ENCODE measurements at places on chromosomes 7 and 10. TPM values are rescaled to one million over a fixed set of nuclear protein-coding genes. Genes with fewer than 3 reads are reported as not detected.
A peak's percentile ranks its signal among the peaks of the same experiment; 100 is the strongest.

The MYO3A gene
- total RNA-seq = not detected

The CDK6 gene
- 404 TPM for total RNA-seq

The LRGUK gene
- total RNA-seq = 0.50 TPM

The MNX1 gene
- not detected for total RNA-seq

DNA sequence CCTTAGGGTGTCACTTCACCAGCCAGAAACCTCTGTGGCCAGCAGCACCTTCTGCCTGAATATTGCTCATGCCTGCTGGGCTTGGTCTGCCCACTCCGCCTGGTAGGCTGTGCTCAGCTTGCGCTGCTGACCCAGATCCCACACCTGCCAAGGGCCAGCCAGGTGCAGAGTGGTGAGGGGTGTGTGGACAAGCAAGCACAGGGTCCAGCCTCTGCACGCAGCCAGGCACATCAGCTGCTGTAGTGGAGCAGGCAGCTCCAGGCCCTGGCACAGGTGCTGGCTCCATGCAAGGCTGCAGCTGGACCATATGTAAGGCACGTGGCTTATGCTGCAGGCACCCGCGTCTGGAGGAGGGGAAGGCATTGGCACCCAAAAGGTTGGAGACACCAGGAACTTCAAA is 567.4 kb downstream of the INHBA start:
- no peak for DNase-seq

GRCh38 chr7:98879198-98879978 is 1.1 kb downstream of the TRRAP start:
- DNase-seq = peak; percentile 74

DNA sequence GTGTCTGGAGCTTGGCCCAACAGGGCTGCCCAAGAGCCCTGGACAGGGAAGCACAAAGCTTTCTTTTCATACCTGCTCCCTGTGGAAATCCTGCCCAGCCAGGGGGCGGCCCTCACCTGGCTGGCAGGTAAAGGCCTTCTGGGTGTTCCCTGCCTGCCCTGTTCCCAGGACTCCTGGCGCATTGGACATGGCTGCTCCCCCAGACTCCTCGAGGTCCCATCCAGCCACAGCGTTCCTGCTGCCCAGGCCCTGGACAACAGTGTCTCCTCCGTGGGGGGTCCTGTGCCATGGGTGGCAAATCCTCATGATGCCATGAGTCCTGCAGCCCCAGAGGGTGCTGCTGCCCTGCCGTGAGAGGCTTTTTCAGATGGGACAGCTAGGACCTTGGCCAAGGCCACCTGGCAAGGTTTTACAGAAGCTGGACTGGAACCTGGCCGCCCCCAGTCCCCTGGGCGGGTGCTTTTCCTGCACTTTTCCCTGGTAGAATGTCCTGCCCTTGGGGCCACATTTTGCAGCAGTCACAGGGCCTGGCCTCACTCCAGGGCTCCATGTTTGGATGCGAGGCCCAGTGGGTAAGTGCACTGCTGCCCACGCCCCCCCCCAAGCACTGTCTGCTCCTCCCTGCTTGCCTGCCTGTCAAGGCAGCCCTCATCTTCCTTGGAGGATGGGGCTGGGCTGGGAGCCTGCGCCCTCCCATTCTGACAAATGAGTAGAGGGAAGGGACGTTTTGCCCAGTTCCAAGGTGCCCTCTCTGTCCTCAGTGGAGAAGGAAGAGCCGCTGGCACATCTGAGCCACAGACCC is 60.7 kb downstream of the LHPP start:
- peak; percentile 51 for DNase-seq

GRCh38 chr7:136183981-136184380 is 206.8 kb upstream of the MTPN start:
- DNase-seq = no peak

- DNase-seq = no peak
These were observed 383.8 kb upstream of the ZMIZ1 start for GRCh38 chr10:78684947-78685346.

DNA sequence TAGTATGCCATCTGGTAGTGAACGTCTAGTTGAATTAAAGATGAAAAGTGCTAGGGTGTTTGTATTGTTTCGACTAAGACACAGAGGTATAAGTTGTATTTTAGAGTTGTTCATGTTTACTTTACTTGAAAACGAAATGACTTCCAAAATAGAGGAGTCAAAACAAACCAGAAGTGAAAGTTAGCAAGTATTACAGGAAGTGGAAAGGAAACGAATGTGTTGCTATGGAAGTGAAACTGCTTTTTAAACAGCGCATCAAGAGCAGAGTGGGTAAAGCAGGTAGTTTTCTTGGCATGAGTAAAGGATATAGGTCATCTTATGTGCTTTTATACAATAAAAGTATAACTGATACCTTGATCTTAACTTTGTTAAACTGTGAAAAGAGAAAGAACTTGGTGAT is 20.0 kb upstream of the GALNTL5 start:
- DNase-seq = no peak
